Glutamatergic neuron (in vitro differentiated cells): ENCODE measurements at places on chromosomes 5 and 9.

- no peak for DNase-seq
These were observed 250.1 kb upstream of the KLF4 start for GRCh38 chr9:107739601-107740082.

DNA sequence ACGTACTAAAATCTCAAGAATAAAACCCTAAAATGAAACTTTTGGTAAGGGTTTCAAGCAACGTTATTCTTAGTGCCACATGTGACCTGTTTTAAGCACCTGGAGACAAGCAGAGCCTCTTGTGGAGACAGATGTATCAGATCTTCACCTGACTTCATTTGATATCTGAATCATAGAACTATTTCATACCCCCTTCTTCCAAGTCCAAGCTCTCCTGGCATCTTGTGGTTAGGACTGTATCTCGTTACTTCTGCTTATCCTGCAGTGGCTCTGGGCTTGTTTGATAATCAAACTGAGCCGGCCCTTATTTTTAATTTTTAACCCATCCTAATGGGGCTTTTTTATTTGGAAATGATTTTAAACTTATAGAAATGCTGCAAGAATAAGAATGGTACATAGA is 11.1 kb upstream of the FSD1L start:
- DNase-seq: no peak

DNA sequence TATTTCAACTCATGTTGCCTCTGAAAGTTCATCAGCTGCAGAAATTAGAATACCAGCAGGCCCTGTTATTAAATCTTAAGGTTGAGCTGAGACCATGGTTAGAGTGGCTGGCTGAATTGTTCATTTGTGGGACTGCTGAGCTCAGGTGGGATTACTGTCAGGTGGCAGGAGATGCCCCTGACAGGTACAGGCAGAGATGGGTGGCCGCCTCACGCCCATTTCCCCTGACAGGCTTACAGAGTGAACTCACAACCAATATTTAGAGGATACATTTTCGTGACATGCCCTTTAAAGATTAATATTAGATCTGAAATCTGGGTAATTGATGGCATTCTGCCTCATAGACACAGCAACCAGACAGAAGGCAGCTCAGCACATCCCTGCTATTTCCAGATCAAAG is 136.0 kb downstream of the MVB12B start:
- DNase-seq: no peak

GRCh38 chr5:158389786-158390185 is 530.8 kb upstream of the CLINT1 start:
- no peak for DNase-seq

DNA sequence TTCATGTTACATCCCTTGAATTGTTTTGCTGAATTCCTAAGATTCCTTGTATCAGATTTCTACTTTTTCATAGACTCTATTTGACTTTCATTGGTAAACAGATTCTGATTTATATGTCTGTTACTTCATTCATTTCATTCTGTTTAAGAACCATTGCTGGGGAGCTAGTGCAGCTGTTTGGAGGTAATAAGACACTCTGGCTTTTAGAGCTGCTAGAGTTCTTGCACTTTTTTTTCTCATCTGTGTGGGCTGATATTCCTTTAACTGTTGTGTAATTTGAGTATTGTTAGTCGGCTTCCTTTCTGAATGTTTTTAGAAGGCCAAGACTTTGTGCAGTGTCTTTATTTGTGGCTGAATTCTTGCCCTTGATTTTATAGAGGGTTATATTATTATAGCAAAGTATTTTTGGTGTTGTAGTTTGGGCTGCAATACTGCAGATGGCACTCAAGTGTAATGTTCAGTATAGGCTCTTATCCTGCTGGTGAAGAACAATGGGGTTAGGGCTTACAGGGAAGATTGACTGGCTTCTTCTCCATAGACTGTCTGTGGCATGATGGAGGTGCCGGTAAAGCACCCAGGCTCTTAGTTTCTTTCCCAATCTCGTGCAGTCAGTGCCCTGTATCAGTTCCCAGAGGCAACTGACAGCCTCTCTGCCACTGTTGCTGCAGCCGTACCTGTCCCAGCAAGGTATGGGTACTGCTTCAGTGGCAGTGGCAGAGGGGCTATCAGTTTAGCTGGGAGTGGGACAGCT is 162.2 kb downstream of the OXCT1 start:
- no peak for DNase-seq

- peak; percentile 22 for DNase-seq
These were observed 334.8 kb downstream of the FBXL17 start for GRCh38 chr5:108046955-108047670.

GRCh38 chr5:139501381-139501780 is 18.8 kb upstream of the STING1 start:
- no peak for DNase-seq

DNA sequence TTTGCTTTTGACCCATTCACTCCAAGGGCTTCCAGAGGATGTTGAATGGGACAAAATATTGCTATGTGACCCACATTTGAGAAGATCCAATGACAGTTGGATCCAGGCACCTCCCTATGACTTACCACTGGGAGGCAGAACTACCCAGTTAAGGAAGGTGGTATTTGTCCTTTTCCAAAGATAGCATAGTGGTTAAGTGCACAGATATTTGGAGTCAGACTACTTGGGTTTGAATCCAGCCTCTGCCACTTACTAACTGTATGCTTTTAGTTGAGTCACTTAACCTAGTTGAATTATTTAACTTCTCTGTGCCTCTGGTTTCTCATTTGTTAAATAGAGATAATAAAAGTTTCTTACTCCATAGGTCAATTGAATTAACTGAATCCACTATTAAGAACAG is 74.5 kb upstream of the PALM2AKAP2 start:
- no peak for DNase-seq

DNA sequence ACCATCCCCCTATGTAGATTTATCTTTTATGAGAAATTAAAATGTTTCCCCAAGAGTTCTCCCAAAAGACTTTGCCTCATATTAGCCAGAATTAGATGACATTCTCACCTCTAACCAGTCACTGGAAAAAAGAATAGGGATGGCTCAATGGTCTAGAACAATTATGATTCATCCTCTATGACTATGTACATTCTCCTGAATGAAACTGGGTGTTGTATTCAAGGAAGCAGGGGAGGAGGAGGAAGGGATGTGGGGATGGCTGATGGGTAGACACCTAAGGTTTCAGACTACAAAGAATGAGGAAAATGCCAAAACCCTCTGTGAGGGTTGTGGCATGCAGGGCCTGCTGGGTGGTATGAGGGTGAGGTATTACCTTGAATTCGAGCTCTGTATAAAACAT is 49.5 kb upstream of the BRINP1 start:
- no peak for DNase-seq

DNA sequence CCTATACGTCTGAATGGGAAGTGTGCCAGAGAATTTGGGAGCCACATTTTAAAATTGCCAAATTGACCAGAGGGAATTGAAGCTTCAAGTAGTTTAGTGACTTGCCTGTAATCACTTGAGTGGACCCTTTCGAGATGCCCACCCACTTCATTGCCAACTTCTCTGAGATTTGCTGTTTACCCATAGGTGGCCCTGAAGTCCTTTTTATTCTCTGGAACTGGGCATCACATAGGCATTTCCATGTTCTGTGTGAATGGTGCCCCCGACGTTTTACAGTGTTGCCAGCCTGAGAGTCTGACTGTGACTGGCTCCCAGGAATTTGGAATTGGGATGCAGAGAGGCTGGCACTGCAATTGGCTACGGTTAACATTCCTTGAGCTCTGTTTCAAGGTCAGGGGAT is 158.6 kb downstream of the SEMA6A start:
- DNase-seq: no peak
